ENCODE measurements at places on chromosomes 7 and 10.

DNA sequence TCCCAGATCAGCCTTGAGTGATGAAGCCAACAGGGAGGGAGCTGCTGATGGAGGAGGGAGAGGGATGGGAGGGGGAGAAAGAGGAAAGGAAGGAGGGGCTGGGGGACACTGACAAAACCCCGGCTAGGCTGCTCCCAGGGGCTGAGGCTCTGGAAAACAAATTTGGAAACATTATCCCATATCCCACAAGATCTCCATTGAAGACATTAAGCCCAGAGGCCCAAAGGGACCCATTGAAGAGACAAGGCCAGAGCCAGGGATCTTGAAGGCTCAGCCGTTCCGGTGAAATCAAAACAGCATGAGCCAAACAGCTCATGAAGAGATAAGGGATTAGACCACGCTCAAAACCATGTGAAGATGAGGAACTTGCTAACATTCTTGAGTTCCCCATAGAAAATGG is 184.3 kb upstream of the ITGB1 start:
- DNase-seq: peak; percentile 18

GRCh38 chr7:16416289-16417282 is 4.8 kb downstream of the CRPPA start:
- DNase-seq: no peak

- peak; percentile 59 for DNase-seq
These were observed 13.7 kb upstream of the WAPL start for GRCh38 chr10:86535132-86535882.

DNA sequence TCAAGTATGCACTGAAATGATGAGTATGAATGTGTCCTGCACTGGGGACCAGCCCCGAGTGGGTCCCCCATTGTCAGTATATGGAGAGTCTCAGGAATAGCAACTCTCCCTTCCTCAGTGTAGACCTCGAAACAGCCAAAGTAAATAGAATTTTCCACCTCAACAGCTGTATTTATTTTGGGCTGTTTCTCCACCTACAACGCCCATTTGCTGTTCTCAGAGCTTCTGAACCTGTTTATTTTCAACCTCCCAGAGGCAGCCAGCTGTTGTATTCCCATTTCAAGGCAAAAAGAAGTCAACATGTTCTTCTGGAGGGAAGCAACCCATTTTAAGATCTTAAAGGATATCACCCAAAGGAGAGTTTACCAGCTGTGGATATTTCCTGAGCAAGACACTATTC is 59.6 kb upstream of the BICC1 start:
- DNase-seq: no peak

- no peak for DNase-seq
These were observed 44.3 kb upstream of the PRKAR1B start for GRCh38 chr7:771234-772004.

DNA sequence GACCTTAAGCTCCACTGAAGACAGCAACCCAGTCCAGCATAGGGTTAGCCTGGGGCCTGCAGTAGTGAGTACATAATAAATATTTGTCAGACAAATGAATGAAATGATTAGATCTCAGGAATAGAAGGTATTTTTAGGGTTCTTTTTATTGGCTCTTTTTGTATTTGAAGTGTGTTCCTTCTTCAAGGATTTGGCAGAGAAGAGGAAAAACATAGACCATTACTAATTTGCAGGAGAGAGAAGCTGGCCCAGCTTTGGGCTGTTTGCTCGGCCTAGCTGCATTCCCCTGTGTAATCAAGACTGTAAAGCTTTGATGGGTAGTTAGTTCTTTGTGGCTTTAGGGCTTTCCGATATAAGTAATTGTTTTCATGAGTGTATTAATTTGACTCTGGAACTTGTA is 64.2 kb downstream of the CNNM2 start:
- DNase-seq: no peak

DNA sequence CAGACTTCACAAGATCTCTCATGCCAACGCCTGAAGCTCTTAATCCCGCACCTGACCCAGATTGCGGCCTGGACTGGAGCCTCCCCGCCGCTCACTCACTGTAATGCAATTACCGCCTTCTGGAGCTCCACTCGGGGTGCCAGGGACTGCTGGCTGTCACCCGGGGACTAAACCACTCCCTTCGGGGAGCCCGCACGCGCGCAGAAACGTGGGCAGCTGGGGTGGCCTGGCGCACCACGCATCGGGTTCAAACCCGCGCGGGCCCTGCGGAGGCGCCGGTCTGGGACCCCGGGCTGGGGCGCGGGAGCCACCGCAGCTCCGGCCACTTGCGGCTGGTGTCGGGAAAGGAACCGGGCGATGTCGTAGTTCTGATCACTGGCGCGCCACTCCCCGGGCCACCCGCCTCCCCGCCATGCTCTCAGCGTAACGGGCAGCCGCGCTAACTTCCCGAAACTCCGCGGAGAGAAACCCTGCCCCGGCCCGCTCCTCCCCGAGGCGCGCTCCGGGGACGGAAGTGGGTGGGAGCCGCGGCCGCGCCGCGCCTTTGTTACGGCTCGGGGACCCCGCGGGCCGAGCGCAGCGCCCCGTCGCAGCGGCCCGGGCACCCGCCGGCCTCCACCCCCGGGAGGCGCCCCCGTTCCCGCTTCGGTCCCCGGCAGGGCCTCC is 100.3 kb upstream of the SVIL start:
- peak; percentile 55 for DNase-seq

DNA sequence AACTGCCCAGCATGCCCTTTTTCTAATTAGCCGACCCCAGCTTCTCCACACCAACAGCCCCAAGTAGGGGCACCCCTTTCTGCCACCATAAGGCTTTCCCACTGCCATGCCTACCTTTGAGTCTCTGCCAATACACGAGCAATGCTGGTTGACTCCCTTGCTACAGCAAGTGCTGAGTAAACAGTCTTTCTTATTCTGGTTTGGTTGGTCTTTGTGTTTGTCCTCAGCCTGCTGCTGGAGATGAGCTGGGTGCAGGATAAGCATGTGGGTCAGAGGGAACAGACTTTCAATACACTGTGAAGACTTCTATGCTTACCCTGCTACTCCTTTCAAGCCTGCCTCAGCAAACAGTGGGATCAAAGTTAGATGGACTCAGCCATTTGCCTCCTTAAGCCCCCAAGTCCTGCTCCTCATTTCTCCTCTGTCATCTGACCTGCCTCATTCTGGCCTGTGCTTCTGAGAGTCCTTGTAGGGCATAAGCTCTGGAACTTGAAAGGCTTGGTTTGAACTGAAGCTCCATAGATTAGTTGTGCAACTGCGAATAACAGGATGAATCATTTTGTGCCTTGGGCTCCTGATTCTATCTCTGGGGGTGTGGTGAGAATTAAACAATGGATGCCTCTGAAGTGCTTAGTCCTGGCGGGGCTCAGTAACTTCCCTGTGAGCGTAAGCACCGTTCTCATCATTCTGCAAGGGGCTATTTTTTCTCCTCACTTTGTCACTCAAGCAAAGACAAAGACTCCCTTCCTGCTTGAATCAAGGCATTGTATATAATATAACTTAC is 533.8 kb upstream of the DPP6 start:
- no peak for DNase-seq

DNA sequence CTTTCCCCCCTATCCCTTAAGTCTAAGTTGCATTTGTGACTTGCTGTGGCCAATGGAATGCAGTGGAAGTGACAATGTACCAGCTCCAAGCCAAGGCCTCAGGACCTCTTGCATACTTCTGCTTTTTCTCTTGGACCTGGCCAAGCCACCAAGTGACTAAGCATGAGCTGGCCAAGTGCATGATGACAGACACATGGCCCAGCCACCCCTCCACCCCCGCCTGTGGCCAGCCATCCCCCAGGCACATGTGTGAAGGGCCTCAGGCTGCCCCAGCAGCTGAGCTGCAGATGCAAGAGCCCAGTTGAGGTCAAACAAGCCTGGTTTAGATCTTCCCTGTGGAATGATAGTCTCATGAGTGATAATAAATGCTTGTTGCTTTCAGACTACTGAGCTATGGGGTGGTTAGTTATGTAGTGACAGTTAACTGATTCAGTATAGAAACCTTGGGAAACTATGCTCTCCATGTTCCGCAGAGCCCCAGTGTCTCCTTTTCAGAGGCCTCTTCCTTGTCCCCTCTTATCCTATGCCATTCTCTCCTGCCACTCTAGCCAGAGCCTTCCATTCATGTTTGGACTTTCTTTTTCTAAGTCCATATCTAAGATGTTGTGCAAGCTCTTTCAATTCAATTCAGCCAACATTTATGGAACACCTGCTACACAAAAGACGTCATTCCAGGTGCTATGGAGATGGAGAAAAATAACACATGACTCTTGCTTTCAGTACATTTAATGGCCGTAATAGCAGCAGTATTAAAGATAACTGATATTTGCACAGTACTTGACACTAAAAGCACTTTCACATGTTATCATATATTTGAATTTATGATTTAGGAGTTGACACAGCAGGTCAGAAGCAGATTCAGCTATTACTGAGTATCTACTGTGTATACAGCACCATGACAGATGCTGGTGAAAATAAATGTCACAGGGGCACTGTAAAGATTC is 55.5 kb upstream of the LOXL4 start:
- no peak for DNase-seq

DNA sequence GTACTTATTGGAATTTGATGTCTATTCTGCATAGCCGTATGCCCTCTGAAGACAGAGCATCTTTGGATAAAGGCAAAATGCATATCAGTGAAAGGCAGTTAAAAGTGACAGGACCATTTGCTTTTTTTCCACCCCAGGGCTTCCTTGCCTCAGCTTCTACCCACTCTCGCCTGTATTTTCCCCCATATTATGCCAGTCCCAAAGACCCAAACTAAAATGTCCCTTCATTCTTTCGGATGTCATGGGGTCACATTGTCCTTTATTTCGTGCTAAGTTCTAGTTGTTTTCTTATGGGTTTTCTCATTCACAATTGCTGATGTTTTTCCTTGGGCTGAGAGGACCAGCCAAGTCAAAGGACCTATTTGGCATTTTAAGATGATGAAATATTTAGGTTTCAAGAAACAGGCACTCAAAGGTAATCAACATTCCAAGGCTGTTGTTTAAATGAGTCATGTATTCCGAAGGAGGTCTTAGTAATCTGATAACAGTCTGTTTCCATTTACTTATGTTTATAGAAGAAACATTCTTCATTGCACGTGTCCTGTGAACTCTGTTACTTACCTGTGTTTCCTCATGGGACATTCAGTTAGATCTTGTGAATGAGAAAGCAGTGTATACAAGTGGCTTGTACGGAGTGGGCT is 74.1 kb downstream of the DNAH11 start:
- no peak for DNase-seq

- no peak for DNase-seq
These were observed 776 bp upstream of the CALML3 start for GRCh38 chr10:5523796-5524574.

DNA sequence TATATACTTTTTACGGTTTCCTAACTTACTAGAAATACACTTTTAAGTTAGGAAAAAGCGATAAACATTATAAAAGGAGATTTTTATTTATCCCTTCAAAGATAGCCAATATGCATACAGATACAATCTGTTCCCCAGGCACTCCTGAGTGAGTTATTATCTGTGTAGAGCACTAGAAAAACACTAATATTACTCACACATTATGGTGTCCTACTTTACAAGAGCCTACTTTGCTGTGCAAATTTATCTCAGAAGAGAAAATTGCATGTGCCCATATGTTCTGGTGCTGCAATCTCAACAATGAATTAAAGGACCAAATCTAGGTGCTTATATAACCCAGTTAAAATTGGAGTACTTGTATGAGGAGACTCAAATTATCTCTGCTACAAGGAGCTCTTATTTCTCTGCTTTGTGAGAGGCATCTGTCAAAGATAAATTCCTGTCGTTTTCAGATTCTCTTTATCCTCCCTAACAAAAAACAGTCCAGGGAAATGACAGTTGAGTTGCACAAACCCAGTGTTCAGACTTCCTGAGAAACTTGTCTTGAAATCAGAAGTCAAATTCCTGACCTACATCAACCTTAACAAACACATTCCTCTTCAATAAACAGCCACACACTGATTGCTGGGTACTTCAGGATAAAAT is 28.9 kb downstream of the CPA1 start:
- no peak for DNase-seq

DNA sequence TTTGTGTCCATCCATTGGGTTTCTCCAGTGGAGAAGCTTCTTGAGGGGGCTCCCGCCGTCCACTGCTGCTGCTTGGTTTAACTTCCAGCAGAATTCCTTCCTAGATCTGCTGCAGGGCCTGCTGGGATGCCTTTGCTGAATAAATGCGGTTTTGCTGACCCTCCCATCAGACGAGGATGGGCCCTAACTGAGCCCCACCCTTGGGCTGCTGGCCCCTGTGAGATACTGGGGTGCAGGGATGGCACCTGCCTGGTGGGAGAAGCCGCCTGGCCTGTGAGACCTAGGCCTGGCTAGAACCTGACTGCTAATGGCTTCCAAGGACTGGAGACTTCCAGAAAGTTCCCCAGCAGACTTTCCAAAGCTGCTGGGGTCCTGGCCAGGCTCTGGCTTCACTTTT is 43.8 kb downstream of the ZNF467 start:
- no peak for DNase-seq

DNA sequence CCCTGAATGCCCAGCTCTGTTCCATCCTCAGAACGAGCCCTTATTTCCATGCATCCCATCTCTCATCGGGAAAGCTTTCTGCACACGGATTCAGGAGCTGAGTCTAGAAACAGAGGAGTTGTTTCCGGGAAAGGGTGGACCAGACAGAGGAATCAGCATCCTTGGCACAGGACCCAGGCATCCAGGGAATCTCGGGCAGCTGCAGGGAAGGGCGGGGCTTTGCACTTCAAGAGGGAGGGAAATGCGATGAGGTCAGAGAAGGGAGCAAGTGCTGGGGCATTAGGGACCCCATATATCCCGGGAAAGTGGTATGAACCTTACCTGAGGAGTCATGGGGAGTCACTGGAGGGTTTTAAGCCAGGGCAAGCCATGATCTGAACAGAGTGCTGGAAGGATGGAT is 68.5 kb downstream of the NPTX2 start:
- DNase-seq: no peak

DNA sequence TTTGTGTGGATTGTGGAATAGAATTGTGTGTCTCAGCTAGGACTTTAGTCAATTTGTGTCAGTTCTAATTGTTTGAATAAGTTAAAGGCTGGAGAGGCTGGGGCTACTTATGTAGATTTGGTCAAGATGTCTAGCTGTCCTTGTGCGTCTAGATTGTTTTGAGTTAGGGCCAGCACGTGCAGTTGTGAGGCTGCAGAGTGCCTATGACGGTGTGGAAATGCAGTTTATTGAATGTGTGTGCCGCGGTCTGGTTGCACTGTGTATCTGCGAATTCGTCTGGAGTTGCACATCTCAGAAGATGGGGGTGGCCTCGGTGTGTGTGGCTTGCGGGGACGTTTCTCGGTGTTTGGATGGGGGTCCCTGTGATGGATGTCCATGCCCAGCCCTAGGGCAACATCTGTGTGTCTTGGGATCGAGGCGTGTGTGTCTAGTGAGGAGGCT is 10.2 kb downstream of the EMX2 start:
- DNase-seq: no peak

Data from glutamatergic neuron (in vitro differentiated cells).